Stimulated activated memory B cell treated with anti-CD40 and anti-IgM and Interleukin-4, amounts not matched to agents 10 μg/mL and 1 μg/mL and 100 μg/mL, for 72 hours (primary cell): ENCODE measurements at places on chromosomes 4 and X.

DNA sequence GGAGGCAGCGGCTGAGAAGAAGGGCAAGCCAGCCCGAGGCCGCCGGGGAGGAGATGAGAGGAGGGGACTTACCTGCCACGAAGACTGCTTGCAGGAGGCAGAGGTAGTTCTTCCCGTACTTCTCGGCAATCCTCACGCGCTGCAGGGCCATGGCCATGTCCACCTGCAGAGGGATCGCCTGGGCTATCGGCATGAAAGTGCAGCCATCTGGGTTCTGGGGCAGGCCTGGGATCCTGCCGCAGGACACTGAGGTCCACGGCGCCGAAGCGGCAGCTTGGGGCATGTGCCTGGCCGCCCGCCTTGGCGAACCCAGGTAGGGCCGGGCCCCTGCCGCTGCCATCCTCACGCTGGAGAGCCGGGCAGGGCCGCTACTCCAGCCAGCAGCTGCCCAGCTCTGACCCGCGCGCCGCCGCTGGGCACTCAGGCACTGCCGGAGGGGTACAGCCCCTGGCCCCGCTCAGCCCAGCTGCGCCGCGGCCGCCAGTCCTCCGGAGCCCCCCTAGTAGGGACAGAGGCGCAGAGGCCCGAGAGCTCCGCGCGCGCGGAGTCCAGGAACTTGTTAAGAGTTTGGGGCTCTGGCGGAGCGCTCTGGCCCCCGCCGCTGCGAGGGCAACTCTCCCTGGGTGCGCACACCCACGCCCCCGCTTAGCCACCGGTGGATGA lies 16.0 kb downstream of the MCF2 start:
- H3K27ac ChIP-seq: no peak overlapping the region
- peaks cover 27% of the 10 kb centered on the region for H3K27me3 ChIP-seq
- peaks cover 6% of the 10 kb centered on the region for H3K4me1 ChIP-seq

GRCh38 chrX:67636532-67636931 lies 92.7 kb downstream of the AR start:
- H3K27me3 ChIP-seq: no peaks in the 10 kb centered on the region
- ATAC-seq: no peak
- H3K4me3 ChIP-seq: no peak overlapping the region
- no peaks in the 10 kb centered on the region for H3K36me3 ChIP-seq
- no peaks in the 10 kb centered on the region for H3K4me1 ChIP-seq
- no peak overlapping the region for H3K27ac ChIP-seq

DNA sequence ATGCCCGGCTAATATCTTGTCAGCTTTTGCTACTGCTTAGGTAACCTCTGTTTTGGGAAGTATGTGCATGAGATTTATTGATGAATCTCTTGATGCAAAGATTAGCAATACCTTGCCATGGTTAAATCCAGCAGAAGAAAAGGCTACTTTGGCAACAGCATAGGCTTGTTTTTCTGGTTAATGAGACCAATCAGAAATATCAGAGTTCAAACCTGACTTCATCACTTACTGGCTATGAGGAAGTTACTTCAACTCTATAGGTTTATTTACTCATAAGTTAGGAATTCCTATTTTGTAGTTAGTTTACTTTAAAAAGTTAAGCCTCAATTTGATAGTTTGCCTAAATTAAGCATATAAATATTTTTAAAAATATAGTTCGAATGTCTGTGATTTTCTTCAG lies 93.1 kb downstream of the PDLIM5 start:
- H3K27ac ChIP-seq: no peak overlapping the region
- no peaks in the 10 kb centered on the region for H3K27me3 ChIP-seq
- H3K36me3 ChIP-seq: peaks cover 27% of the 10 kb centered on the region
- no peak for ATAC-seq
- no peak overlapping the region for H3K4me3 ChIP-seq
- peaks cover 13% of the 10 kb centered on the region for H3K4me1 ChIP-seq

- H3K4me1 ChIP-seq: no peaks in the 10 kb centered on the region
- no peaks in the 10 kb centered on the region for H3K36me3 ChIP-seq
- H3K27ac ChIP-seq: no peak overlapping the region
- H3K27me3 ChIP-seq: no peaks in the 10 kb centered on the region
- no peak overlapping the region for H3K4me3 ChIP-seq
These were observed 172.6 kb downstream of the FAM47B start for GRCh38 chrX:35115205-35115604.

DNA sequence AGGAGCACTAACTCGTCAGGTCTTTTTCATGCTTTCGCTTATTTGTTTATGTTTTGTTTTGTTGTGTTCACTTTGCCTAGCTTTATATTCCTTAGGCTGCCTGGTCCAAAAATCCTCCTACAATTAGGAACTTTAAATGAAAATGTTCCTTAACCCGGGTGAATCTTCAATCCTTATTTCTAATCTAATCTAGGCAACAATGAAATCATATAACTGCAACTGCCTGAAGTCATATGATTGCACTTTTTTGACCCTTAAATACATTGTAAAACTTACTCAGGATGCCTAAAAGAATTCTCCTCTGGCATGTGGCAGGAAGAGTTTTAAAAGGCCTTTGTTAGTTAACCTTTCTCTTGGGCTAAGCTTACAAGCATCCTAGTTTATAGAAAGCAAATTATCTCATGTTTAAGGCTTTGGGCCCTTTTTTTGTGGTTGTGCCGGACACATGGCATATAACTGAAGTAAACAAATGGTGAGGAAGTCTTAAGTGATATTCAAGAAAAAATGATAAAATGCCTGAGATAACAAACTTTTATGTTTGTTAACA lies 279.4 kb downstream of the FAT4 start:
- no peaks in the 10 kb centered on the region for H3K27me3 ChIP-seq
- H3K36me3 ChIP-seq: no peaks in the 10 kb centered on the region
- no peaks in the 10 kb centered on the region for H3K4me1 ChIP-seq
- no peak for ATAC-seq
- no peak overlapping the region for H3K4me3 ChIP-seq

DNA sequence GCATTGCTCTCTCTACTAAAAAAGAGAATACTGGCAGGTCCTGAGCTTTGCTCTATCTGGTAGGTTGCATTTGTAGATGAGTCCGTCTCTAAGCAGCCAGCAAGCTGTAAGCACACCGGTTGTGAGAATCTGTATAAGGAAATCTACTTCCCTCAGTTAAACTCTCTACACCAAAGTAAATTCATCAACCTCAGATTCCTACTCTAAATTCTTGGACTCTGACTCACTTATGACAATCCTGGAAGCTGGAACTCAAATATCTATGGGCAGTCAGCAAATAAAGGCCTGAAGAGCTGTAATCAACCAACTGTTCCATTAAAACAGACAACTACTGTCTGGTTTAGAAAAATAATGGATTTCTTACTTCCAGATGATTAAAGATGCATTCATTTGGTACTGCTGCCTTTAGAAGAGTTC lies 37.9 kb downstream of the FAT1 start:
- no peak overlapping the region for H3K27ac ChIP-seq
- no peaks in the 10 kb centered on the region for H3K36me3 ChIP-seq
- no peaks in the 10 kb centered on the region for H3K4me1 ChIP-seq
- H3K27me3 ChIP-seq: no peaks in the 10 kb centered on the region
- H3K4me3 ChIP-seq: no peak overlapping the region

- H3K36me3 ChIP-seq: no peaks in the 10 kb centered on the region
- no peak overlapping the region for H3K27ac ChIP-seq
- no peak overlapping the region for H3K4me3 ChIP-seq
- no peaks in the 10 kb centered on the region for H3K4me1 ChIP-seq
These were observed 168.8 kb upstream of the ZFP42 start for GRCh38 chr4:187826725-187827124.

GRCh38 chr4:122553432-122553831 lies 67.4 kb downstream of the IL21 start:
- no peak for ATAC-seq
- no peaks in the 10 kb centered on the region for H3K4me1 ChIP-seq
- peaks cover 23% of the 10 kb centered on the region for H3K27me3 ChIP-seq

GRCh38 chr4:89001647-89002445 lies 55.1 kb downstream of the FAM13A start:
- no peaks in the 10 kb centered on the region for H3K4me1 ChIP-seq
- H3K27me3 ChIP-seq: peaks cover 8% of the 10 kb centered on the region
- H3K4me3 ChIP-seq: no peak overlapping the region
- no peak for ATAC-seq
- no peaks in the 10 kb centered on the region for H3K36me3 ChIP-seq

DNA sequence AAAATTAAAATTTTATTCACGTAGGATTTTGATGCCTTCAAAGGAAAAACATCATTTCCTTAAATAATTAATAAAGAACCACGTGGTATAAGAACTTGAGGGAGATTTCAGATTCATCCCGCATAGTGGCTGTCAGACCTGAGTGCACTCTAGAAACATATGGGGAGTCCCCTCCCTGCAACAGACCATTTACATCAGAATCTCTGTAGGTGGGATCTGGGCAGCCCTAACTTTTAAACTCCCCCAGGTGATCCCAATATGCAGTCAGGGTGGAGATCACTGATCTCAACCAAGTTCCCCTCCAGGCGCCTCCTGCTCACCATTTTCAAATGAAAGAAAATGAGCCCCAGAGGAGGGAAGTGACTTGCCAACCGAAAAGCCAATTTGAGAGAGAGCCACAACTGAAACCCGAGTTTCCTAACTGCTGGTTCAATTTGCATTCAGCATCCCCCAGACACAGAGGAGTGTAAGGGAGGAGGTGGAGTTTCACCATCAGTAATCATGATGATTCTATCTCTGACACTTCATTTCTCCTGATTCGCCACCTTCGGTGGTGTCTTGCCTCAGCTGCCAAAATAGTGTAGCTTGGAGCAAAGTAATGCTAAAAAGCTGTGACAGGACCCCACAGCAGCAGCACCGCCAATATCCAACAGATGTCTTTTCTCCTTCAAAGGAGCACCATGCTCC lies 11.4 kb downstream of the RNF150 start:
- peaks cover 9% of the 10 kb centered on the region for H3K27me3 ChIP-seq
- H3K4me1 ChIP-seq: no peaks in the 10 kb centered on the region
- peak; percentile 39 for ATAC-seq
- no peaks in the 10 kb centered on the region for H3K36me3 ChIP-seq
- H3K27ac ChIP-seq: no peak overlapping the region
- H3K4me3 ChIP-seq: no peak overlapping the region

- H3K4me3 ChIP-seq: peak overlapping the region; percentile 6
- ATAC-seq: peak; percentile 97
- peaks cover 34% of the 10 kb centered on the region for H3K36me3 ChIP-seq
- no peaks in the 10 kb centered on the region for H3K27me3 ChIP-seq
- H3K27ac ChIP-seq: peak overlapping the region; percentile 67
- peaks cover 18% of the 10 kb centered on the region for H3K4me1 ChIP-seq
These were observed 42.4 kb downstream of the CLCN4 start for GRCh38 chrX:10199212-10199611.

DNA sequence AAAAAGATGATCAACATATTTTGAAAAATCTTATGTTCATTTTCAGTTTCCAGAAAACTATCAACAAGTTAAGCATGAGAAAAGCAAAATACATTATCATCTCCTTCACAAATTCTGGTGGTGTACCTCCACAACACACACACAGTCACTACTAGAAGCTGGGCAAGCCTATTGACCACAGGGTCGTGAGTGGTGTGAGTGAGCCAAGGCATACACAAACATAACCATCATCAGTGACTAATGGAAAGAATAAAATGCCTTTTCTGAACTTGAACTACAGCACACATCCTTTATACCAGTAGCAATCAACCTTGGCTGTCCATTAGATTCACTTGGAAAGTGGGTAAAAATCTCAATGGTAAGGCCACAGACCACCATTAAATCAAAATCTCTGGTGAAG lies 180.2 kb downstream of the FAM47B start:
- no peaks in the 10 kb centered on the region for H3K36me3 ChIP-seq
- H3K4me3 ChIP-seq: no peak overlapping the region
- no peak overlapping the region for H3K27ac ChIP-seq

DNA sequence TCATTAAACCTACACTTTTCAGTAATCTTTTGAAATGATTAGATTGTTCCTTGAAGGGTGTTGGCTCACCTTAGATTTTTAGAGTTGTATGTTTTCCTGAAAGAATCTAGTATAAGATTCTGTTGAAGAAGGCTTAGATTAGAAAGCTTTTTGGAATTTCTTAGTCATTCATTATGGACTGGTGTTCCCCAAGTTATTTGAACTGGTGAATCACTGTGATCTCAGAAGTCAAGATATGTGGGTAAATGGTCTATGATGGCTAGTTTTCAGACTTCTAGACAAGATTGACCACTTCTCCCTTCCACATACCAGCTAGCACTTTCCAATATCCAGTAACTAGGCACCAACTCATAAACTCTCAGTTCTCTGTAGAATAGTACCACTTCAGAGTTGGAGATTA lies 138.1 kb downstream of the KDM6A start:
- no peaks in the 10 kb centered on the region for H3K27me3 ChIP-seq
- ATAC-seq: no peak
- peaks cover 14% of the 10 kb centered on the region for H3K4me1 ChIP-seq
- peaks cover 6% of the 10 kb centered on the region for H3K36me3 ChIP-seq

DNA sequence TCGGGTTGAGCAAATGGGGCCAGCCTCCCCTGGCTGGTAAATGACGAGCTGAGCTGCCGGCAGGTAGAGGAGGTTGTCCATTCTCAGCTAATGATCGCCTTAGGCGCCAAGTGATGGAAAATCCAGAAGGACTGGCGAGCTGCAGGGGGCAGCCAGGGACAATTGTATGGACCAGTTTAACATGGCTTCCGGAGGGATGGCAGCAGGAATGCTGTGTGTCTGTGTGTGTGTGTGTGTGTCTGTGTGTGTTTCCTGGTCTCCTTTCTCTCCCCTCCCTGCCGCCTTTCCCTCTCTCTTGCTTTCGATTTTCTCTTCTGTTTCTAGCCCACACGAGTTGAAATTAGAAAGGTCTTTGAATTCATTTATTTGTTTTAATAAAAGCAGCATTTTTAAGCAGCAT lies 45.2 kb upstream of the BCOR start:
- no peaks in the 10 kb centered on the region for H3K27me3 ChIP-seq
- H3K4me1 ChIP-seq: peaks cover 14% of the 10 kb centered on the region
- no peaks in the 10 kb centered on the region for H3K36me3 ChIP-seq
- no peak overlapping the region for H3K27ac ChIP-seq

- no peak overlapping the region for H3K27ac ChIP-seq
- no peaks in the 10 kb centered on the region for H3K27me3 ChIP-seq
- no peaks in the 10 kb centered on the region for H3K4me1 ChIP-seq
- ATAC-seq: no peak
- H3K4me3 ChIP-seq: no peak overlapping the region
These were observed 9.0 kb downstream of the TCEAL3 start for GRCh38 chrX:103616676-103617186.

DNA sequence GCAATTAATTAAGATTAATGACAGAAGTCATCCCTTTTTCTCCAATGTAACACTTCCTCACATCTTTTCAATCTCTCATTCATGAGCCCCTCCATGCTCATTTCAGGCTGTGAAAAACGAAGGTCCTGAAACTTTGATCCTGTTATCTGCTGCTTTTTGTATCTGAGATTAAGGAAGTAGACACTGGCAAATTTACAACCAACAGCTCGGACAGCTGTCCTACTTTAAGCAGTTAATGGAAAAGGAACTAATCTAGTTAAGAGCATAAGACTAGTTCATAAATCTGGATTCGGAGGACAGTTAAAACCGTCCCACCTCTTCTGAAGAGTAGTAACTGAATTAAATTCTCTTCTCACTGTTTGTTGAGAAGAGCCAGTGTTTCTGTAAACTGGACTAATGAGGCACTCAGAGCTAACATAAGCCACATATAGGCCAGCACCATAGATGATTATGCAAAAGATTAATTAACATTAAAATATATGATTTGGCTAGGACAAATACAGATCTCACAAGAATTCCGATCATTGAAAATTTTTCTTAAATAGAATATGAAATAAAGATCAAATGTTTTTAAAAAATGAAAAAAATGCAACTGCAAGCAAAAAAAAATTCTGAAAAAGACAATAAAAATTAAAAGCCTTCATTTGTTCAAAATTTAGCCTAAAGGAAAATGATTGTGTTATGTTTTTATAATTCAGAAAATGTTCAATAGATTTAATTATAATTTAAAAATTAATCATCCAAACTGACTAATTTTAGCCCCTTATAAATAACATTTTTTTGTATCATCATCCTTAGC lies 114.4 kb downstream of the ANTXR2 start:
- H3K4me3 ChIP-seq: no peak overlapping the region
- H3K36me3 ChIP-seq: peaks cover 13% of the 10 kb centered on the region
- H3K4me1 ChIP-seq: no peaks in the 10 kb centered on the region
- no peak for ATAC-seq
- H3K27ac ChIP-seq: no peak overlapping the region
